ENCODE measurements at places on chromosomes 7 and 10.

DNA sequence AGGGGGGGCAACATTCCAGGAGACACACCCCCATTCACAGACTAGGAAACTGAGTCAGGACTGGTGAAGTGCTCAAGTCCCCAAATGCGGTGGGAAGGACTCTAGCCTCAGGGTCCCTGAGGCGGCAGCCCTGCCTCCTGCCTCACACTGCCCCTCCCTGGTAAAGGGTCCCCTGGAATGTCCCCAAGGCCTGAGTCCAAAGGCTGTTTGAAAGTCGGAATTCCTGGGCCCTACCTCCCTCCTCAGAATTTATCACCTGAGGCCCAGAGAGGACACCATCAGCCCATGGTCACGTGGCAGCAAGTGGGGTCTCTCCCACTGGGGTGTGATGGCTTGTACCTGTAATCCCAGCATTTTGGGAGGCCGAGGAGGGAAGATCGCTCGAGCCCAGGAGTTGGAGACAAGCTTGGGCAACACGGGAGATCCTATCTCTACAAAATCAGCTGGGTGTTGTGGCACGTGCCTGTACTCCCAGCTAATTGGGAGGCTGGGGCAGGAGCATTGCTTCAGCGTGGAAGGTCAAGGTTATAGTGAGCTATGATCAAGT lies 110.3 kb upstream of the TNRC18 start:
- no peak for DNase-seq

DNA sequence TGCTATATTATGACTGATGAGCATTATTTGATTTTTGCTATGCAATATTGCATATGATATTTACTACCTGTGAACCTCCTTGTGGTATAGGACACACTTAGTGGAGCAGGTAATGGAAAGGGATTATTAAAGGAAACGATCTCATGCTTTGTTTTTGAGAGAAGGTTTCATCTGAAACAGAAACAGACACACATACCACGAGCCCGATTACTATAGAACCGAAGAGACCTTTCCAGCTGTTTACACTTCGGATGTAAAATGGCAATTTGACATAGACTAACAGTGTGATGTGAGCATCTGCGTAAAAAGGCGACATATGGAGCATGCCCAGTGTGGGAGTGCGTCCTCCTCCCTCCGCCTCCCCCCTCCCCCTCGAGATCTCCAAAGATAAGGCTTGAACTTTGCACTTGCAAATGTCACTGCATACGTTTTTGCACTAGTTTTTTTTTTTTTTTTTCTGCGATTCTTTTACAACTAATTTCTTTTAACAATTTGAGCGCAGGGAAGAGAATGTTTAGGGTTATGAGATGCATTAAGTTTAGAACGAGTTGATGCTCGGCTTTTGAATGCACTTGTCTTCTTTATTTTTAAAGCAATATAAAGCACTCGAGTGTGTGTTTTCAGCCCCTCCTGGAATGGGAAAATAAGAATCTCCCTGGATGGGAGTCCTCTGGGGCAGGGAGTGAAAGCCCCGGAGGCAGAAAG lies 251.0 kb downstream of the NSUN6 start:
- DNase-seq: peak; percentile 70

DNA sequence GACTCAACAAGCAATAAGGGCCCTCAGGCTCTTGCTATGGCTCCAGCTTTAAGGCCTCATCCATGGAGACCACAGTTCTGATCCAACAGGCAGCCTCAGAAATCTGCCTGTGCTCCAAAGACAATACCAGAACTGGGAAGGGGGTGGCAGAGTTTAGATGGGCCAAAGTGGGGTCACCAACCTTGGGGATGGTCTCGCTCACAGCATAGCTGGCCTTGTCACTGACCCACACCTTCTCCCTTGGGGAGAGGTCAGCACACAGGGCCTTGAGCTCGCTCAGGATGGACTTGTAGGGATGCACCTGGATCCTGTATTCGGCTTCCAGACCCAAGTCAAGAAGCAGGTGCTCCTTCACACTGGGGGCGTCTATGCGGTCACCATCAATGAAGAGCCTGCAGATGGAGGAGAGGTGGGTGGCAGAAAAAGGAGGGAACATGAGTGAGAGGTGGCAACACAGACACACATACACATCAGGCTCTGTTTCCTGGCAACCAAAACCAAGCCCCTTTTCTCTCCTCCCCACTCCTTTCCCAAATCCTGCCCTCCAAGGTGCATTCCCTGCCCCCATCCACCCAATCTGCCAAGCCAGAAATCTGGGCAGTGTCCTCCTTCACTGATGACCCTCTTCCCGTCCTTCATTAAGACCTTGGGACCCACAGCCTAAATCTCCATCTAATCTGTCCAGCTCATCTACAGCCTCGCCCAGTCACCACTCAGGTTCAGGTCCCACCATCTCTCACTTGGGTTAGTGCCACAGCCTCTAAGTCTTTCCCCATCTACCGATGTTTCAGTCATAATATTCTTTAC lies 40.9 kb downstream of the XPNPEP1 start:
- DNase-seq: no peak

- DNase-seq: no peak
Observed at GRCh38 chr10:22895252-22895651, 32.6 kb upstream of the ARMC3 start.

GRCh38 chr10:52071814-52072213 lies 242.3 kb upstream of the DKK1 start:
- DNase-seq: no peak

DNA sequence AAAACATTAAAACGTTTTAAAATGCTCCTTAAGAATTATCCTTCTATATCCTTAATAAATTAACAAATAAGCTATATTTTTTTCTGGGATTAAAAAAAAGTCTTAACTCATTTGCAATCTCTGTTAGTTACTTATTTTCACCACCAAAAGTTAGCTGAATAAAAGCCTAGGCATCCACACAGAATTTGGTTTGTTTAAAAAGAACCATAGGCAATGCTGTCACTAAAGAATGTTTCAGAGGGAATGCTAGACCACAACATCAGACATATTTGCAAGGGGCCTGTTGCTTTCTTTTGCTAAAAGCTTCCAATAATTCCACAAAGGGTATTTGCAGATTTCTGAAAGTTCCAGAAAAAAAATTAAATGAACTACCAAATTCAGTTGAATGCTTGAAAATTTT lies 244.2 kb downstream of the POU6F2 start:
- DNase-seq: no peak

GRCh38 chr10:77711683-77712049 lies 74.1 kb upstream of the KCNMA1 start:
- DNase-seq: no peak

DNA sequence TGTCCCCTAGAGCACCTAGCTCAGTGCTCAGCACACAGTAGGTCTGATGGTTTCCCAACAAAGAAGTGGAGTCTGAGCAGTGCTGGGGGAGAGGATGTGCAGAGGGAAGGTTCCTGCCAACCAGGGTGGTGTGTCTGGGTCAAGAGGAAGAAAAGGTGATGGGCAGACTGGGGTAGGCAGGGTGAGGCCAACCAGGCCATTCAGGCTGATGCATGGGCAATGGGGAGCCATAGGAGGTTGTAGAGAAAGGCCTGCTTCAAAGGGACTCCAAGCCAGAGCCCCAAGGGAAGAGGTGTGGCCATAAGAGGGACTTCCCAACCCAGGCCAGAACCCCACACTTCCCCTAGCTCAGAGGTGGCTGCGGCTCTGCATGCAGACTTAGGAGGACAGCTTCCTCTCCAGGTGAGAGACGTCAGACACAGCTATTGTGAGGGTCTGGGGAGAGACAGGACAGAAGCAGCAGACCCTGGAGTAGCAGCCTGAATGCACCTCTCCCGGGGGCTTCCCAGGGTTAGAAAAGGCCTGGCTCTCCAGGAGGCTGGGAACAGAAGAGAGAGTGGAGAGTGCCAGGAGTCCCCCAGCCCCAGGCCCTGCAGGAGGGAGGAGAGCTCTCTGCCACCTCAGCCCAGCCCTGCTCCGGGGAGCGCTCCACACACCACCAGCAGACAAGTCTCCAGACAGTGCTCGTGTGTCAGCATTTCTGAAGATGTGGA lies 87.4 kb upstream of the ZMIZ1 start:
- no peak for DNase-seq

GRCh38 chr10:104641187-104641936 lies at the start of gene SORCS3:
Gene SORCS3, plus strand, starts transcription at chr10:104641290.
- DNase-seq: no peak

- DNase-seq: no peak
Observed at GRCh38 chr7:138021889-138022288, 20.0 kb upstream of the CREB3L2 start.

Data from LoVo (cell line).